A549 treated with RU486 at 1 μM for 4 hours (cell line): ENCODE measurements at places on chromosomes 5 and 9. TPM values are rescaled to one million over a fixed set of nuclear protein-coding genes. Genes with fewer than 3 reads are reported as not detected.

Gene NSUN2
- 89.1 to 106 TPM (median 95.0 TPM) in 5 replicates for total RNA-seq

Gene PRRX2
- total RNA-seq = 3.1 to 8.8 TPM (median 7.9 TPM) in 5 replicates

Gene ANKRD33B
- 8.1 to 12.6 TPM (median 10.8 TPM) in 5 replicates for total RNA-seq

Gene IL17B
- not detected in 5 replicates for total RNA-seq

Gene LMBRD2
- total RNA-seq = 0.93 to 2.5 TPM (median 1.6 TPM) in 5 replicates

Gene FAT2
- 0.01 to 0.02 TPM in 2 of 5 replicates, not detected in the others for total RNA-seq

Gene CDC37L1
- 7.3 to 14.2 TPM (median 13.8 TPM) in 5 replicates for total RNA-seq

Gene ROPN1L
- total RNA-seq = 1.1 to 2.7 TPM (median 2.1 TPM) in 5 replicates

Gene MSX2
- total RNA-seq = 5.2 to 6.8 TPM (median 5.9 TPM) in 5 replicates

Gene APBA1
- 0.16 to 0.51 TPM (median 0.24 TPM) in 5 replicates for total RNA-seq

Gene AP3B1
- total RNA-seq = 18.9 to 35.1 TPM (median 34.4 TPM) in 5 replicates

Gene SLC45A2
- total RNA-seq = not detected in 5 replicates

Gene TPRN
- total RNA-seq = 5.1 to 10.4 TPM (median 8.8 TPM) in 5 replicates

Gene ZNF366
- total RNA-seq = not detected in 5 replicates

Gene MAT2B
- total RNA-seq = 41.6 to 53.9 TPM (median 48.5 TPM) in 5 replicates

Gene CCL27
- 0.22 to 0.41 TPM (median 0.23 TPM) in 3 of 5 replicates, not detected in the others for total RNA-seq

Gene ANKRD18A
- total RNA-seq = 4.9 to 11.4 TPM (median 10.5 TPM) in 5 replicates

Gene REEP2
- 5.3 to 7.2 TPM (median 6.5 TPM) in 5 replicates for total RNA-seq

Gene PHF24
- 0.12 to 0.31 TPM (median 0.20 TPM) in 4 of 5 replicates, not detected in the other for total RNA-seq

Gene FOXD4L5
- 0.05 to 0.10 TPM in 2 of 5 replicates, not detected in the others for total RNA-seq

Gene ZNF883
- total RNA-seq = 0.74 to 1.1 TPM (median 0.83 TPM) in 5 replicates

Gene PCSK5
- total RNA-seq = 0.81 to 1.2 TPM (median 1.0 TPM) in 5 replicates

Gene PPP3R2
- total RNA-seq = not detected in 5 replicates

Gene SOWAHA
- total RNA-seq = 0.16 to 0.17 TPM (median 0.17 TPM) in 4 of 5 replicates, not detected in the other

Gene KIF20A
- total RNA-seq = 42.0 to 48.1 TPM (median 47.0 TPM) in 5 replicates

Gene CDH10
- total RNA-seq = 0.15 to 0.45 TPM (median 0.22 TPM) in 5 replicates

Gene PRSS3
- 12.2 to 18.4 TPM (median 15.0 TPM) in 5 replicates for total RNA-seq

Gene PLCXD3
- total RNA-seq = 0.16 to 0.35 TPM (median 0.27 TPM) in 5 replicates

Gene RCL1
- 39.6 to 50.3 TPM (median 42.5 TPM) in 5 replicates for total RNA-seq

Gene SMC2
- total RNA-seq = 14.5 to 28.6 TPM (median 24.2 TPM) in 5 replicates

Gene CCDC192
- total RNA-seq = not detected in 5 replicates

Gene TSTD2
- total RNA-seq = 7.6 to 11.5 TPM (median 10.1 TPM) in 5 replicates

Gene CER1
- not detected in 5 replicates for total RNA-seq

Gene COL5A1
- total RNA-seq = 28.6 to 57.4 TPM (median 47.8 TPM) in 5 replicates

Gene GFI1B
- not detected in 5 replicates for total RNA-seq

Gene CLTB
- total RNA-seq = 72.7 to 115 TPM (median 107 TPM) in 5 replicates

Gene MARVELD2
- total RNA-seq = 2.5 to 2.9 TPM (median 2.6 TPM) in 5 replicates

Gene AK8
- total RNA-seq = 0.80 to 1.4 TPM (median 0.90 TPM) in 5 replicates

Gene SPATA31A3
- total RNA-seq = not detected in 5 replicates

Gene ECM2
- 0.07 to 0.26 TPM (median 0.21 TPM) in 5 replicates for total RNA-seq

Gene SCGB3A2
- total RNA-seq = not detected in 5 replicates

Gene IL5
- total RNA-seq = not detected in 5 replicates

Gene RLN1
- not detected in 5 replicates for total RNA-seq

Gene SIT1
- not detected in 5 replicates for total RNA-seq

Gene LCN15
- not detected in 5 replicates for total RNA-seq

Gene OR1J2
- not detected in 5 replicates for total RNA-seq

Gene BAAT
- 0.31 to 0.72 TPM (median 0.47 TPM) in 5 replicates for total RNA-seq

Gene PCAT7
- total RNA-seq = 0.46 to 1.2 TPM (median 0.80 TPM) in 5 replicates

Gene SHC3
- total RNA-seq = 0.39 to 0.57 TPM (median 0.46 TPM) in 5 replicates

Gene TMEM245
- total RNA-seq = 31.5 to 47.8 TPM (median 45.7 TPM) in 5 replicates

Gene MELK
- total RNA-seq = 57.1 to 85.5 TPM (median 75.8 TPM) in 5 replicates

Gene MPDZ
- total RNA-seq = 8.5 to 14.0 TPM (median 12.5 TPM) in 5 replicates

Gene YTHDC2
- 5.5 to 8.4 TPM (median 8.1 TPM) in 5 replicates for total RNA-seq

Gene FRMD3
- 2.3 to 3.0 TPM (median 2.6 TPM) in 5 replicates for total RNA-seq

Gene CDX1
- not detected in 5 replicates for total RNA-seq

Gene IFNA21
- total RNA-seq = not detected in 5 replicates

Gene CCDC180
- 0.37 to 1.2 TPM (median 0.57 TPM) in 5 replicates for total RNA-seq

Gene DRD1
- total RNA-seq = 0.37 to 1.0 TPM (median 0.64 TPM) in 5 replicates

Gene RUSC2
- total RNA-seq = 19.3 to 28.0 TPM (median 24.6 TPM) in 5 replicates
